ENCODE measurements at places on chromosomes 7 and 10.

DNA sequence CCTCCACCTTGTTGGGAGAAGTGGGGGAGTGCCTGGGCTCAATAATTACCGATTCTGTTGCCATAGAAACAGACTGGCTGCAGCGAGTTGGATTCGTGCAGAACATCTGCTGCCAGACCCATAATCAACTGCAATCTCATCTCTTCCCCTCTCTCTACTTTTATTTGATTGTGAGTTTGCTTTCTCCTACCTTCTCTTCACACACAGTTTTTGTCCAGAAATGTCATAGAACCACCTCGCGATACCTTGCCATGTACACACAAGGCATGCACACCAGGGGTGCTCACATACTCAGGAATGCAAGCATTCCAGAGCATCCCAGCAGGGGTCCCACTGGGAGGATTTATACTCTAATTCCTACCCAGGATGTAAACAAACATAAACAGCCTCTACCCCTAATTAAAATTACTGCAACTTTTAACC lies 262.2 kb upstream of the AOAH start:
- no peak for DNase-seq

DNA sequence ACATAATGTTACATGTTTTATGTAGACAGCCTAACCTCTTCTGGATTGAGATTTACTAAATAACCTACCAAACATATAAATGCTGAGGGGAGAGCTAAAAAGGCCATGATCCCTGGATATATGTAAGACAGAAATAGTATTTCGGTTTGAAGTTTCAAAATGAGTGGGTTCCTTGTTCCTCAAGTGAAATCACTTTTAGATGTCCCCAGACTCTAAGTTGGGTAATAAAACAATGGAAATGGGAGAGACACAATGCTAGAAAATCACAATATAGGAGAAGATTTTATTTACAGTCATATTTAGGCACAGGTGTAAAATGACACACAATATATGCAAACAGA lies 56.5 kb downstream of the SHTN1 start:
- no peak for DNase-seq

- DNase-seq = no peak
Observed at GRCh38 chr7:71558806-71559613, 427.1 kb downstream of the GALNT17 start.

- DNase-seq = no peak
Observed at GRCh38 chr10:72513910-72514309, 112.0 kb downstream of the MICU1 start.

GRCh38 chr7:135326636-135327280 lies 93.1 kb downstream of the STRA8 start:
- no peak for DNase-seq

- DNase-seq = no peak
Observed at GRCh38 chr7:124796771-124797170, 31.2 kb upstream of the GPR37 start.

DNA sequence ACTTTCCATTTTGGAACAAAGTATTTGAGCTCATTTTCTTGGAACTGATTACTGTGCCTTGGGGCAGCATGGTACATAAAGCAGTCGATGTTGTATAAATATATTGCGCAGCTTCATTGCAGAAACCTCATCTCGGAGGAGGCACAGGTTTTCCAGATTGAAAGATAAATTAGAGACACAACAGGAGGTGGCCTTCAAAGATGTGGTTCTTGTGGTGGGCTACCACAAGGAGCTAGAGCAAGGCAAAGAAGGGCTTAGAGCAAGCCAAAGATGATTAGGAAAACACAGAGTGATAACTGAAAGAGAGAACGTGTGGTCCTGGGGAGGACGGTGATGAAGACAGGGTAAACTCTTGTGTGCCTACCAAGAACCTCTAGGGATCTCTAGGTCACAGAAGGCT lies 169.1 kb upstream of the TNS3 start:
- no peak for DNase-seq

DNA sequence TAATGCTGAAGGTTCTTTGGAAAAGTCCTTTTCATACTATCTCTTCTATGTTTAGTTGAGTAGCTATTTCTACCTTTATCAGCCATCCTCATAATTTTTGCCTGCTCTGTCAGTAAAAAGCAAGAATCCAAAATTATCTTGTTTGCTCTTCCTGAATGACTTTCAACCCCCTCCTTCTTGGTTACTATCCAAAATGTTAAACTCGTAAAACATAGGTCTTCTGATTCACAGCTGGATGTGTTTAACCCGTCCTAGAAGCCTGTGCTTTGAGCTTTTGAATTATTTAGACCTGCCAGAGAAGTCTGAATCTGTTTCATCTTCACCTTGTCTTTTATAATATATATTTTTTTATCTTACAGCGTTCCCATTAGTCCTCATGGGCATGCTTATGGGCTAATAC lies 136.4 kb upstream of the MDFIC start:
- DNase-seq = no peak

GRCh38 chr10:94315024-94315451 lies 47.7 kb downstream of the NOC3L start:
- DNase-seq = no peak

DNA sequence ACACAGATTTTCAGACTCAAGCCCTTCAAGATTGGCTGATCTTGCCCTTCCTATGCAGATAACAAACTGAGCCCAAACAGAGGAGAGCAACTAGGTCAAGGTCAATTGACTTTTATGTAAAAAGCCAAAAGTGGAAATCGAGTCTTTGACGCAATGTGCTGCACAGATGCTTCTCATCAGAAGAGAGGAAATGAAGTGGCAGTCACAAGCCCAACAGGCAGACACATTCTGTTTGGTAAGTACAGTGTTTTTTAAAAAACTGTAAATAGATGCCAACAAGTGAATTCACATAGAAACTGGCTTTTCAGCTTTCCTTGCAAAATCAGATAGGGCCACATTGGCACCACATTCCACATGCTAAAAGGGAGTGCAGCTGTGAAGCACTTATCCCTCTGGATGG lies 606.6 kb downstream of the KCNMA1 start:
- no peak for DNase-seq

GRCh38 chr7:763762-764161 lies 36.7 kb upstream of the PRKAR1B start:
- DNase-seq = no peak

DNA sequence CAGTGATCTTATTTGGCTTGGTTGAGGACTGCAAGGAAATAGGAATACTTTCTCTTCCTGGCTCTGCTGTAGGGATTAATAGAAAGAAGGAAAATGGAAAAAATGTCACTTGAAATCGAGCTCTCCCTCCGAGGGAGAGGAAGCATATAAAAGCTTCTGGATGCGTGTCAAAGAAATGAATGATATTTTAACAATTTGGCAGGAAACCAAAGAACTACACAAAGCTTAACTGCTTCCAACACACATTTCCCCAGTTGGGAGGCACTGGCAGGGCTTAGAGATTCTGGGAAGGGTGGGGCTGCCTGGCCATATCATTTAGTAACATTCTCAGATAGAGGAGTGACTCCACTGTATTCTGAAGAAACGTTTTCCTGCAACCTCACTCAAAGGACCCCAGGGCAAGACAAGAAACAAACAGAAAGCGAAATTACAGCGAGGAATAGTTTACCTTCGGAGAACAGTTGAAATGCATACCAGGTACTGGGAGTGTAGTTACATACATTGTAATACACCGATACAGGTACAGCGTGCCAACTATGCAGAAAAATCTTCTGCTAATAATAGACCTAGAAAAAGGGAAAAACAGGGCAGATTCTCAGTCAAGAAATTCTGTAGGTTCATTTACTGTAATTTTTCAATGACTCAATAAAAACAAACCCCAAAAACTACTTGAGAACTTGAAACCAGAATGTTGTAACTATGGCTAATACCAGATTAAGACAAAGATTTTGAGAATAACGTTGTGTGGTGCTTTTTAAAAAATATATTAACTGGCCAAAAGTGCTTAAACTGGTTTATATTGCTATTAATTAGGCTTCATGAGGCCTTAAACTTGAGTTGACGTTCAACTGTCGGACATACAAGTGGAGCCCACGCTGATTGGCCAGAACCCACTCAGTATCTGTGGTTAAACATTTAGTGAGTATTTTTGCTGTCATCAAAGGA lies 75.7 kb upstream of the ASAH2 start:
- peak; percentile 83 for DNase-seq

GRCh38 chr10:102152545-102152890 lies 329 bp downstream of the NOLC1 start:
- DNase-seq = no peak

GRCh38 chr7:21572331-21573313 lies 29.8 kb downstream of the DNAH11 start:
- DNase-seq = no peak

DNA sequence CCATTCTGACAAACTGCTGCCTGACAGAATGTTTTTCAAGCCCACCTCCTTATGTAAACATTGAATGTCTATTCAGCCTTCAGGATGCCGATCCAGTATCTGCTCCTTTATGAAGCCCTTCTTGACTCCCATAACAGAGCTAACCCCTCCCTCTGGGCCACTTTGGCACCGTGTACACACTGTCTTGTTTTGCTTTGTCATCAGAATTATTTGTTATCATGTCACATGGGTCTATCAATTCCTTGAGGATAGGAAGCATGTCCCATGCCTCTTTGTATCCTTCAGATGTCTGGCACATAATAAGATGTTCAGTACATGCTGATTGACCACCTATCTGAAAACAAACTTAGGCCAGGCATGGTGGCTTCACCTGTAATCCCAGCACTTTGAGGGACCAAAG lies 92.3 kb downstream of the PRLHR start:
- no peak for DNase-seq

GRCh38 chr10:128263891-128264688 lies 137.9 kb upstream of the MKI67 start:
- no peak for DNase-seq

- DNase-seq = no peak
Observed at GRCh38 chr10:49207936-49208487, 19.8 kb upstream of the TMEM273 start.

GRCh38 chr10:93945819-93946218 lies 47.9 kb upstream of the PLCE1 start:
- DNase-seq = no peak

- no peak for DNase-seq
Observed at GRCh38 chr10:88490231-88490980, 92.7 kb downstream of the RNLS start.

DNA sequence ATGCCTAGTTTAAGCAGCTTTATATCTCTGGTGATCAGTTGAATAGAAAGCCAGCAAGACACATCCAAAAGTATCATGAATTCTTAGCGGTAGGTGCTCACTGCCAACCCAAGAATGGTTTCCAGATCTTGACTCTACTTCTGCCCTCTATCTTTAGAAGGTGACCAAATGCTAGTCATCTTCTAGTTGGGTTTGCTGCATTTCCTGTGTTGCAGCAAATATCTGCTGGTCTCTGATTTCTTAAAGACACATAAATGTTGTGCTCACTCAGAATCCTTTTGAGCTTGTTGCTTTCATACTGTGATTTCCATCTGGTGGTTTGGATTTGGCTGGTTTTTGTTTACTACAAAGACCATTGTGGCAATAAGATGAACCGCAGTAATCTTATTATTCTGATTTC lies 2.2 kb downstream of the CDC123 start:
- DNase-seq = no peak

DNA sequence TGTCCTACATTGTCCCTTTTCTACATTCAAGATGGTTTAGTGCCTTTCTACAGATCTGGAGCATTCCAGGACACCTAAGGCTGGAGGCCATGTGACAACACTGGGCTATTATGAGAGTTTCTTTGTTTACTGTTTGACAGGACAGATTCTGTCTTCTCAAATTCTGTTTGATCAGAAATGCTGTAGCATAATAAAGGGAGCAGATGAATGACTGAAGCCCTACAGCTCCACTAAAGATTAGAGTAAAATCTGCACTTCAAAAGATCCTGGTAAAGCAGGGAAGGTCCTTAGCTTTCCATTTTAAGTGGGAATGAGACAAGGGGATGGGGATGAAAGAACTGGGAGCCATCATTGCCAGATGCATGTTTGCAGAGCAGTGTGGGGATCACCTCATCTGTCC lies 38.4 kb downstream of the TMEM229A start:
- no peak for DNase-seq

DNA sequence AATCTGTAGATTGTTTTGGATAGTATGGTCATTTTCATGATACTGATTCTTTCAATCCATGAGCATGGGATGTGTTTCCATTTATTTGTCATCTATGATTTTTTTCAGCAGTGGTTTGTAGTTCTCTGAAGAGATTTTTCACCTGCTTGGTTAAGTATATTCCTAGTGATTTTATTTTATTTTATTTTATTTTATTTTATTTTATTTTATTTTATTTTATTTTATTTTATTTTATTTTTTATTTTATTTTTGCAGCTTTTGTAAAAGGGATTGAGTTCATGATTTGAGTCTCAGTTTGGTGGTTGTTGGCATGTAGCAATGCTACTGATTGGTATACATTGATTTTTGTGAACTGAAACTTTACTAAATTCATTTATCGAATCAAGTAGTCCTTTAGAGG lies 404.2 kb downstream of the SDK1 start:
- DNase-seq = no peak

- no peak for DNase-seq
Observed at GRCh38 chr7:26620352-26620751, 244.0 kb downstream of the SKAP2 start.

DNA sequence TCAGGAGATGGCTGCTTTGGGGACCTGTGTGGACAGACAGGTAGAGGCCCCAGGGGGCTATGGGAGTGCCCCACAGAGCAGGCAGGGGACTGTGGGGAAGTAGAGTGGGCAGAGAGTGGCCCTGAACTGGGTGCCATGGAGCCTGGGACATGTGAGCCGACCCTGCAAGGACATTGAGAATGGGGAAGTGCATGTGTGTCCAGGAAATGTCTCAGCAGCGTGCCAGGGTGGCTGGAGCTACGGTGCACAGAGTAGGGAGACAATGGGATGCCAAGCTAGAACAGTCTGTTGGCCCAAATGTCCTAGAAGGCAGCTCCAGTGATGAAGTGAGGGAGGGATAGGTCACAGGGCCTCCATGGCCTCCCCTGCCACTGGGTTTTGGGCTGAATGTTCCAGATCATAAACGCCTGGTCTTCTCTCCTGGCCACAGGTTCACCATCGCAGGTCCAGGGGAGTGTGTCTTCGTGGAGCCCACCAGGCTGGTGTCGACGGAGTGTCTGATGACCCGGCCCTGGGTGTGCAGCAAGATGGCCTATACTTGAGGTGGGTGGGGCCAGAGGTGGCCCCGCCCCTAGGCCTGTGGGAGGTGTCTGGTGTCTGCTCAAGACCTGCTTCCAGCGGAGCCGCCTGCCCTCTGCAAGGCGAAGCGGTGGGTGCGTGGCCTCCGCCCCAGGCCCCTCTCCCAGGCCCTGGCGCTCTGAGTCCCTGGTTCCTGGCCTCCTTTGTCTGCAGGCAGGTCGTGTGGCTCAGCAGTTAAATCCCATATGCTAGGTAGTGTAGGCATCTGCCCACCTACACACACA lies 20.5 kb downstream of the CLEC2L start:
- no peak for DNase-seq

- DNase-seq = no peak
Observed at GRCh38 chr7:55019691-55020465, 1.1 kb downstream of the EGFR start.

DNA sequence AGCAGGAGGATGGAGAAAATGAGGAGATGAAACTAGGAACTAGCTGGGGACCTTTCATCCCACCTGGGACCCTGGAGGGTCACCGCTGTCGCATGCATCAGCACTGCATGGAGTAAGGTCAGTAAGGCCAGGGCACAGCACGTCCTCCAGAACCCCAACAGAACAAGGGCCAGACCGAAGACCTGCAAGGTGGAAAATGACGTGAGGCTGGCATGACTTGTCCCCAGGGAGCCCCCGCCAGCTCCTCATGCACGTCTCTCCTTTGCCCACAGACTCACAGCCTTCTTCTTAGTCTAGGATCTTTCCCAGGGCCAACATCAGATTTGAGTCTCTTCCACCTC lies 4.7 kb downstream of the ZNF488 start:
- no peak for DNase-seq

GRCh38 chr7:45957721-45958120 lies 36.6 kb upstream of the IGFBP3 start:
- no peak for DNase-seq

- DNase-seq = no peak
Observed at GRCh38 chr10:68792115-68792514, 35.2 kb upstream of the STOX1 start.
